Coronary artery (tissue), 2 donors: ENCODE measurements at places on chromosomes 6 and 20.

DNA sequence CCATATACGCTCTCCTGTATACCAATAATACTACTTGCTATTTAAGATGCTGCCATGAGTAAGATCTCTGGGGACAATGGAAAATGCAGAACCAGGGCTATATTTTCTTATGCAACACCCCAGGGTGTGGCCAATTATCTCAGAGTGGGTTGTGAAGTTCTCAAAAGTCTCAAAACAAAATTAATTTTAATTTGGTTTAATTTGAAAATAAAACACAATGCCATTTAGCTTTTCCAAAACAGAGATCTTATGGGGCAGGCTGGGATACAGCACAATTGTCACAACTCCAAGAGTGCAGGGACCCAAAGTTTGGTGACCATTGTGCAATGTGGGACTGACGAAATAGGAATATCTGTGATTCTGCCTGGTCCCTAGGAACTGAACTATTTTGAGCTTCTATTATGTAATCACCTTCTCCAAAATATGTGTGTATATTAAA is 43.1 kb downstream of the MBOAT1 start:
- DNase-seq, result no peak

GRCh38 chr20:37398750-37399621 is 53.0 kb downstream of the SRC start:
- DNase-seq, result no peak

GRCh38 chr6:135438907-135439535 is 58.5 kb downstream of the AHI1 start:
- DNase-seq, result no peak

- DNase-seq, result peak; percentile 38
These were observed 3.1 kb downstream of the SRSF6 start for GRCh38 chr20:43460830-43461200.

DNA sequence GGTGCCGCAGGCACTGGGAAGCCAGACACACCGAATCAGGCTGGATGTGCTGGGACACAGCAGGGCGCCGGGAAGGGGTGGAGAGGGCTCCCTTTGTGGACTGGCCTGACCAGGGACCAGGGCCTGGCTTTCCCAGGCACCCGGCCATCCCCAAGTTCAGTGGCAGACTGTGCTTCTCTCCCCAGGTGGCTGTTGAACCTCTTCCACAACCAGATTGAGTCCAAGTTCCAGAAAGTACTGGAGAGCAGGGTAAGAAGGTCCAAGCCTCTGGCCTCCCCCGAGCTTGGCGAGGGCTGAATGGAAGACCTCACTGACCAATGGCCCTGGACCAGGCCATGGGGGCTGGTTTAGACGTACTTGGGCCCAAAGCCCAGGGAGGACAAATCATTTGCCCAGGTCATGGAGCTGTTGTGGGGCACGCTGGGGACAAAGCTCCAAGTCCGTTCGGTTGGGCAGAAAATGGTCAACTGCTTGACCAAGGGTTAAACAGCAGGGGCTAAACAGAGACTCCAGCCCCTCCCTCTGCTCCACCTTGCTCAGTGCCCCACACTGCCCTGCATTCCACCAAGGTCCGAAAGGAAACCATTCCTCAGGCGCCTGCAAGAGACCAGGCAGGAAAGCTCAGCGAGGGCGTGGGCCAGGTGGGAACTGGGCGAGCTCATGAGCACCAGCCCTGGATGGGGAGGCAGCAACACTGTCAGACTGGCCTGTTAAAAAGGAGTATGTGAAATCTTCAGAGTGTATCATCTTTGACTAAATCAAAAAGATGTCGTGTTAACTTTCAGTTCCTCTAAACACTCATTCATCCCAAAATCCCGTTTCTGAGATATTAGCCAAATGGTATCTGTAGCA is 9.1 kb downstream of the LBP start:
- no peak for DNase-seq

DNA sequence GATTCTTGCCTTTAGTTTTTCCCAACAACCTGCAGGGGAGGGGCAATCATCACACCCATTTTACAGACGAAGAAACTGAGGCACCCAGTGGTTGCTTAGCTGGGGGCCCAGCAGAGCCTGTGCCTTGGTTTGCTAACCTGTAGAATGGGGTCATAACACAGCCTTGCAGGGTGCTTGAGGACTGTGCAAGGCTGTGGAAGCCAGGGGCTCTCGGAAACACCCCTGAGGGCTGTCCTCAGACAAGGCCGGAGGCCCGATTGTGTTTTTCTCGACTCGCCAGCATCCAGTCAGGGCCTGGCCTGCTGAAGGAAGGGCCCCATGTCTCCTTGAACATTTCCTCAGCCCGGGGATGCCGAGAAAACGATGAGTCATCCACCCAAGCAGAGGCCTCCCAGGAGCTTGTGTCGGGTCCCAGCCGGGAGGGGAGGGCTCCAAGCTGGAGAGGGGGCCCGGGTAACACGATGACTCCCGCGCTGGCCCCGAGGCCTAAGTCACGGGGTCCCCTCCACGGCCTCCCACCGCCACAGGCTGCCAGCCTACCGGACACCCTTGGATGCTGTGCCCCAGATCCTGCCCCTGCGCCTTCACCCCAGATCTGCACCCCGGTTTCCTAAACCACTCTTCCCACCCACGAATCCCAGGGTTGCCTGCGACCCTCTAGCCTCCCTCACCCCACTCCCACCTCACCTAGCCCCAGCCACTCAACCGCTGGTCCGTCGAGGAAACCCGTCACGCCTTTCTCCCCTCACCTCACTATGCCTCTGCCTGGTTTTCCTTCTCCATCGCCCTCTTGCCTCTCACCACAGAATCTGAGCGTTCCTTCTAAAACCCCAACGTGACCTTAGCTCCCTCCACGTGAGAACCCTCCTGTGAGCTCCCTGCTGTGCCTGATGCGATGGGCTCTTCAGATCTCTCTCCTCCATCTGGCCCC is 10.6 kb downstream of the NOL4L start:
- no peak for DNase-seq

DNA sequence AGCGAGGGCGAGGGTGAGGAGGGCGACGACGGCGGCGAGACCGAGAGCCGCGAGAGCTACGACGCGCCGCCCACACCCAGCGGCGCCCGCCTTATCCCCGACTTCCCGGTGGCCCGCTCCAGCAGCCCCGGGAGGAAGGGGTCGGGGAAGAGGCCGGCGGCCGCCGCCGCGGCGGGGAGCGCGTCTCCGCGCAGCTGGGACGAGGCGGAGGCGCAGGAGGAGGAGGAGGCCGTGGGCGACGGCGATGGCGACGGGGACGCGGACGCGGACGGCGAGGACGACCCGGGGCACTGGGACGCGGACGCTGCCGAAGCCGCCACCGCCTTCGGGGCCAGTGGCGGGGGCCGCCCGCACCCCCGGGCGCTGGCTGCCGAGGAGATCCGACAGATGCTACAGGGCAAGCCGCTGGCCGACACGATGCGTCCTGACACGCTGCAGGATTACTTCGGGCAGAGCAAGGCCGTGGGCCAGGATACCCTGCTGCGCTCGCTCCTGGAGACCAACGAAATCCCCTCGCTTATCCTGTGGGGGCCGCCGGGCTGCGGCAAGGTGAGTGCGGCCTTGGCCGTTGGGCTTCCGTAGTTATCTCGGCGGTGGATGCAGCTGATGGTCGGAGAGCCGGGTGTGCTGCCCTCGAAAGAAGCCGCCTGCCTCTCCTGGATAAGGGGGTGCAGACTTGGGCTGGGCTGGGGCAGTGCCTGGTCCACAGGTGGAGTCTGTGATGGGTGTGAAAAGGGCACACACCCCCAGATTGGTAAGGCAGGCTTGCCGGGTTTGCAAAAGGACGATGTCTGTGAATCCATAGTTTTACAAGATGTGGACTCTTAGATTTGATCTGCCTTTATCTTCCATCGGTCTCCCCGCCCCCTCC is 938 bp downstream of the WRNIP1 start:
- DNase-seq, result peak; percentile 79

DNA sequence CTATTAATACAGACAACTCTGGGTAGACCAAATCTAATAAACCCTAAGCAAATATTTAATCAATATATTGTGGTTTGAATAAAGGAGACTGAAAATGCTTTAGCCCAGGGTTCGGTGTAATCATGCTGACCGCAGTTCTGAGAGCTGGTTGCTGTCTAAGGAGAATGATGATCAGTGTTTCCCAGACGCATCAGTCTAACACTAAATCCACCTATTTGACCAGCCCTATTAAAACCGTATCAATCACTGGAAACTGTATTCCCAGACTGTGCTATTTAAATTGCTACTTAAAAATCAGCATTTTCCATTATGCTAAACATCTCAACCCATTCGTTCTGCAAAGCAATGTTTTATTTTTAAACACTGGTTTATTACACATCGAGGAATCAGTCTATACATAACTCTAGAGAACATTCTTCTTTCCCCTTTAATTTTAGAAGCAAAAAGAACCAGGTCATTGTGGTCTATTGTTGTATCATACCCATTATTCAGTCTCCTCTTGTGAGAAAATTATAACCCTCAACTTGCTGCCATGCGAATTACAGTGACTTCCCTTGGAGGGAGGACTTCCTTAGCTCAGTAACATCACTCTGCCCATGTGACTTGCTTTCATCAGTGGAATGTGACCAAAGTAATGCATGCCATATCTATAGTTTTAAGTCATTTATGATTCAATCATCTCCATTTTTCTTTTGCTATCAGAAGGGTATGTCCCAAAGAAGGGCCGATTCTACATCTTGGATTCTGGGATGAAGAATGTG is 515.2 kb upstream of the JAG1 start:
- DNase-seq, result no peak

- no peak for DNase-seq
These were observed 328.7 kb downstream of the UTRN start for GRCh38 chr6:144613859-144614258.

GRCh38 chr6:121917834-121918559 is 481.5 kb upstream of the HSF2 start:
- no peak for DNase-seq

- DNase-seq, result no peak
These were observed 153.2 kb downstream of the AIG1 start for GRCh38 chr6:143213859-143214376.

DNA sequence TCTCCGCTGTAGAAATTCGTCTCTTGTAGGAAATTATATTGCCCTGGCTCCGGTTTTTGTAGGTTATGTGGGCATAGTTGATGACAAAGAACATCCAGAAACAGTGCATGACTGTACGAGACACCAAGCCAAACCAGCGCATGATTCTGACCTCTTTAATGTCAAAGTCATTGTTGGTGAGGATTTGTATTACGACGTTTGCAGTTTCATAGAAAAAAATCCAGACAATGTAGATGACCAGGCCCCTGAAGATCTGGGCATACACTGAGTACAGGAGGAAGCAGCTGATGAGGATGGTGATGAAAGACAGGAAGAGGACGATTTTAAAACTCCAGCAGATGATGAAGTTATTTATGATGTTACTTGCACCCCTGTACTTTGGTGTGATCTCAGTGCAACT is 39.1 kb upstream of the TBC1D22B start:
- no peak for DNase-seq

GRCh38 chr20:43955062-43955749 is 40.6 kb downstream of the TOX2 start:
- no peak for DNase-seq

DNA sequence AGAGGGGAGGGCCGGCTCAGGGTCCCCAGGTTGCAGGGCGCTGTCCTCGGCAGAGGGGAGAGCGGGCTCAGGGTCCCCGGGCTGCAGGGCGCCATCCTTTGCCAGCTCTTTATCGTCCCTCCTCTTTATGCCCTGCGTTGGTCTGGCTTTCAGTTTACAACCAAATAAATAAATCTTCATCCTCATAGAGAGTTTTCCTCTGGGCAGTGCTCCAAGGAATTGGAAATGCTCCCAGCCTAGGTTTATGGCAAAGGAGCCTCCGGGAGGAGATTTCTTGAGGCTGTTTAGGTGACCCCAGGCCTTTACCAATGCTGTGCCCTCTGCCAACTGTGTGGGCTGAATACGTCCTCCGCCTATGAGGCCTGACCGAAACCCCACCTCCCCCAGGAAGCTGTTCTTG is 60.2 kb downstream of the CHMP4B start:
- no peak for DNase-seq

- DNase-seq, result no peak
These were observed 63.7 kb downstream of the PSMG4 start for GRCh38 chr6:3322366-3322890.

DNA sequence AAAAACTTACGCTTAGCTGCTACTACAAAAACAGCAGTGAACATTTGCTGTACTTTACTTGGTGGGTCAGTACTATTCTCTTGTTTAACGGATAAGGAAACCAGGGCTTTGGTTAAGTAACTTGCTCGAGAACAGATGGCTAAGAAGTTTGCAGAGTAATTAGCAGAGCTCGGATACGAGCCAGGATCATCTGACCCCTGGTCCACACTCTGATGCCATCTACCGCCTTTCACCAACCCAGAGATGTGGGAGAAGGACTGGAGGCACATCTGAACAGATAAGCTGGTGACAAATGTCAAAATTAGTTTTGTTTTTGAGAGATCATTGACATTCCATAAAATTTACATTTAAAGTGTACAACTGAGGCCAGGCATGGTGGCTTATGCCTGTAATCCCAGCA is 18.9 kb upstream of the RPL7L1 start:
- no peak for DNase-seq

GRCh38 chr6:11212664-11213063 is 19.8 kb downstream of the NEDD9 start:
- peak; percentile 83 for DNase-seq

GRCh38 chr6:15268137-15268908 is 22.5 kb downstream of the JARID2 start:
- DNase-seq, result no peak

- DNase-seq, result no peak
These were observed 21.7 kb downstream of the TGM6 start for GRCh38 chr20:2402271-2402980.

DNA sequence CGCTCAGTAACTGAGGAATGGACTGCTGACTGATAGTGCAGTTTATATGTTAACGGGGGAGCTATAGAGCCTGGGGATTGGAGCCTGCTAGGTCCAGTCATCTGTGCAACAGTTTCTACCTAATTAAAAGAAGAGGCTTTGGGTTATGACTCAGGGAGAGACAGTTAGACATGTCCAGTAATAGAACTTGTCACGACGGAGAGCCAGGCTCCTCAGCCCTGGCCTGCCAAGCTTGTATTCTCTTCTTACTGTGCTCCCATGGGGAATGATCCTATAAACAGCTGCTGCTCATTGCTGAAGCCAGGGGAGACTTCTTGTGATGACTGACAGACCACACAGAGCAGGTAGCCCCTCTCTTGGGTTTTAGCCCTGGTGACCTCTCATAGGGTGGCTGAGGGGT is 69.3 kb downstream of the SYNJ2 start:
- no peak for DNase-seq

DNA sequence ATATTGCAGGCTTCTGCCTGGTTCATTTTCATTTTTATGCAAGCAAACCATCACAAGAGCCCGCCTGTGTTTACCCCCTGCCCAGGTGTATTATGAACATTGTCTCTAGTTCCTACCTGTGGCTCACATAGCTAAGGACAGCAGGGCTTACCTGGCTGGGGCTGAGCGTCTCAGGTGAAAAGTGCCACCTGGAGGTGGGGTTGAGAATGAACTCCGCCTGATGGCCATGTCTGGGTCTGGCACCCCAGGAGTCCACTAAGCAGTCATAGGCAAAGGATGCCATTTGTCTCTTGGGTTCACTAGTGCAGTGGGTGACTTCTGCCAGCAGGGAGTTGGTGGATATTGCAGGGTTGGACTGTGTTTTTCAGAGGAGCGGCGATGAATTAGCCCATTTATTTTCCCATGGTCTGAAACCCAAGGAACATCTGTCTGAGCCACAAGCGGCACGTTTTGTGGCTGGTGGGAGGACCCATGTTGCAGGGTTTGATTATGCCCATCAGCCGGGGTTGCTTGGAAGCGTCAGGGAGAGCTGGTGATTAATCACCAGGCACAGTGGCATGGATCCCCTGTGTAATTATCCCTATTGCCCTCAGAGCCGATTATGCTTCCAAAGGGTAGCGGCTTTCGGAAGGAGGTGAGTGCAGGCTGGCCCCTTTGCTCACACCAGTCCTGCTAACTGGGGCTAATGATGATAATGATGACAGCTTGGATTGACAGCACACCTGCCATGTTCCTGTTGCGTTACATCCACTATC is 92.1 kb downstream of the CDH26 start:
- no peak for DNase-seq
